ENCODE measurements at places on chromosomes 11 and 22.

DNA sequence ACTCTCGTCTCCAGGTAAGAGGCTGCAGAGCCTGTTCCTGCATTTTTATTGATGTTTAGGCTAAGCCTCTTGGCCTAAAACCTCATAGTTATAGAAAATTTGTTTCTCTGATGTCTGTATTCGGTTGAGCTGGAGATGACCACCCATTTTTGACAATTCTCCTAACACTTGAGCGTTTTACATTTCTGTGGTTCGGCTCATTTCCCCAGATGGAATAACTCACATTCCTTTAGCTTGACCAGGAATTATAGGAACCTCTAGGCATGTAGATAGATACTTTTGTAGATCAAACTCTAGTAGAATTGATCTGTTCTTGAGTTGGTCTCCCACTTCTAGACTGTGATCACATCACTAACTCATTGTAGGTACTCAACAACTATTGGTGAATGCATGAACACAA lies 172.6 kb upstream of the CADM1 start:
- DNase-seq = no peak

GRCh38 chr11:128158860-128159259 lies 428.5 kb downstream of the ETS1 start:
- DNase-seq = no peak

- no peak for DNase-seq
Observed at GRCh38 chr11:66858186-66858938, 1.5 kb downstream of the LRFN4 start.

GRCh38 chr11:67307545-67308001 lies 4.2 kb downstream of the SSH3 start:
- DNase-seq = no peak

DNA sequence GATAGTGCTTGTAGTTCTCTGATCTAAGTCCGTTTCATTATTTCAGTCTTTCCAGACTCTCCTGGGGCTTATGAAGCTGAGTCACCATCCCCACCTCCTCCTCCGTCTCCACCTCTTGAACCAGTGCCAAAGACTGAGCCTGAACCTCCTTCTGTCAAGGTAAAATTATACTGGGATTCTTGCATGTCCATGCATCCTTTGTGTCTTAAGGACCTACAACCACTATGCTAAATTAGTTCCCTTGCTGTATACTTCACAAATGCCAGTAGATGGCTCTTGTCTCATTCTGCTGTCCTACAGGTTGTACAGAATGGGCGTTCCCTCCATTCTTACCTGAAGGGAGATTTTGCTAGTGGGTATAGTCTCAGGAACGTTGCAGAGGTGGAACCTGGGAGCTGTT lies 42.2 kb downstream of the POLD3 start:
- no peak for DNase-seq

- DNase-seq = no peak
Observed at GRCh38 chr22:31818481-31819392, 64.9 kb downstream of the DEPDC5 start.

DNA sequence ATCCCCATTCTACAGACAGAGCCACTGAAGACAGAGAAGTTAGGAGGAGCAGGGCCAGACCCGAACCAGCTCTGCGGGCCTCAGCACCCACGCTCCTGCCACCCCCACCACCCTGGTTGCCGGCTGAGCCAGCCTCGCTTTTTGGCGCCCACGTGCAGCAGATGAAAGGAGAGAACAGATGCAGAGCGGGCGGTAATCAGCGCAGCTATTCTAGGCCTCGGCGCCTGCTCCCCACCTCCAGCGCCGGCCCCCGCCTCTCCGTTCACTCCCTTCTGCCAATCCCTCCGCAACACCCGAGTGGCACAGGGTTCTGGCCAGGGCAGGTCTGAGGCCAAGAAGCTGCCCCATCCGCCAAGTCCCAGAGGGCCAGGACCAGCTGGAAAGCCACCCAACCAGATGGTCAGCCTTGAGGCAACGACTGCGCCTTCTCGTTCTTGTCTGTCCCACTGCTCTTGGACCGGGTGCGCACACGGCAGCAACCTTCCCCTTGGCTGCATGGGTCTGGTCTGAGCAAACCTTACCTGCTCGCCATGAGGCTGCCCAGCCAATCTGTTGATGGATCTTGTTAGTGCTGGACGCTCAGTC lies 16.8 kb downstream of the DNAL4 start:
- no peak for DNase-seq

GRCh38 chr11:2651826-2652271 lies 47.9 kb downstream of the KCNQ1OT1 start:
- no peak for DNase-seq

GRCh38 chr22:20186183-20186870 lies 35.5 kb upstream of the CCDC188 start:
- DNase-seq = no peak

DNA sequence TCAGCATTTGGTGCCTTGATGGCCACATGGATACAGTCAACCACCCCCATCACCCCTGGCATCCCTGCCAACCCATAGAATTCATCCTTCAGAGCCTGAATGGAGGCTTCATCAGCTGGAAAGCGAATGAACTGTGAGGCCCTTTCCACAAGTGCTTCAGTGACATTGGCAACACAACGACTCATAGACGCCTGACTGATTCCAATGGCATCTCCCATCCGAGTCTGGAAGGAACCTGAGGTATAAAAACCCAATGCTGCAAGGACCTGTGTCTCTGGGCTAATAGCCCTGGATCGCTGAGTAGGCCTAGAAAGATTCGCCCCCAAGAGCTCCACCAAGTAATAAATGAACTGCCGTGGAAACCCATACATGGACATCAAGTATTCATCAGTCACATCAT lies 1.3 kb downstream of the HARBI1 start:
- DNase-seq = no peak

DNA sequence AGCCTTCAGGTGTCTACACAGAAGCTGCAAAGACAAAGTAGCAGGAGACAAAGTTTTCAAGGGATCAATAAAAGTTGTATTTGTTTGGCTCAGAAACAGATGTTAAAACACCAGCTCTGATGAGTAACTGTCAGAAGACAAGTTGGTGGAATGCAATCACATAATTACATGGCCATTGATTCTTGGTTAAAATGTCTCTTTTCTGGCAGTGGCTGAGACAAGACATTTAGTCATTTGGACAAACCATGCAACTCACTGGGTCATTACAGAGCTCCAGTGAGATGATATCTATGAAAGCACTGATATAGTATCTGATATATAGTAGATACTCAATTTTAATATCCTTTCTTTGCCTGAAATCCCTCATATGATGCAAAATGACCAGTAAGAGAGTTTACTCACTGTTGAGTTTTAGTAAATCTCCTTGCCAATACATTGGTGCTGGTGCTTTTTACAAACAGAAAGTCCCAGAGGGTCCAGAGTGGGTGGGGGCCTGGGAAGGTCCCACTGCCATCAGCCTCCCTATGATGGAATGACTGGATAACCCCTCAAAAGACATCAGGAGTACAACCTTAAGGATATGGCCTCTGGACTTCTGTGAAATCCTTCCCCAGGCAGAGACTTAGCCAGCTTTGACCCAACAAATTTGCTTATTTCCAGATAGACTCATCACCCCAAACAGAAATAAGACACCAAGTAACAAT lies 95.0 kb downstream of the SLC1A2 start:
- no peak for DNase-seq

DNA sequence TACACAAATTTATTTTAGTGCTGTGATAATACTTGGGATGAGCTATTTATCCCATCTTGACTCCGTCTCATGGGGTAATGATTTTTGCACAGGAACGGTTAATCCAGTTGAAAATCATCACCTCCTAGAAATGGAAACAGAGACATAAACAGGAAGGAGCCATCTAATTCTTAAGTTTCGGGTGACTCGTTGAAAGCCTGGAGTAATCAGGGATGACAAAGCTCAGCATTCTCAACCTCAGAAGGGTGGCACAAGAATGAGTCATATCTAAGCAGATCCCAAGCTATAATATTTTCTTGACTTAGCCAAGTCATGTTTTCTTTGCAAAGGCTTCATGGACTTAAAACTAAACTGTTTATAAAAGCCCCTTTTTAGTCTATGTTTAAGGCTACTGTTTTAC lies 280.8 kb upstream of the CCDC90B start:
- no peak for DNase-seq

DNA sequence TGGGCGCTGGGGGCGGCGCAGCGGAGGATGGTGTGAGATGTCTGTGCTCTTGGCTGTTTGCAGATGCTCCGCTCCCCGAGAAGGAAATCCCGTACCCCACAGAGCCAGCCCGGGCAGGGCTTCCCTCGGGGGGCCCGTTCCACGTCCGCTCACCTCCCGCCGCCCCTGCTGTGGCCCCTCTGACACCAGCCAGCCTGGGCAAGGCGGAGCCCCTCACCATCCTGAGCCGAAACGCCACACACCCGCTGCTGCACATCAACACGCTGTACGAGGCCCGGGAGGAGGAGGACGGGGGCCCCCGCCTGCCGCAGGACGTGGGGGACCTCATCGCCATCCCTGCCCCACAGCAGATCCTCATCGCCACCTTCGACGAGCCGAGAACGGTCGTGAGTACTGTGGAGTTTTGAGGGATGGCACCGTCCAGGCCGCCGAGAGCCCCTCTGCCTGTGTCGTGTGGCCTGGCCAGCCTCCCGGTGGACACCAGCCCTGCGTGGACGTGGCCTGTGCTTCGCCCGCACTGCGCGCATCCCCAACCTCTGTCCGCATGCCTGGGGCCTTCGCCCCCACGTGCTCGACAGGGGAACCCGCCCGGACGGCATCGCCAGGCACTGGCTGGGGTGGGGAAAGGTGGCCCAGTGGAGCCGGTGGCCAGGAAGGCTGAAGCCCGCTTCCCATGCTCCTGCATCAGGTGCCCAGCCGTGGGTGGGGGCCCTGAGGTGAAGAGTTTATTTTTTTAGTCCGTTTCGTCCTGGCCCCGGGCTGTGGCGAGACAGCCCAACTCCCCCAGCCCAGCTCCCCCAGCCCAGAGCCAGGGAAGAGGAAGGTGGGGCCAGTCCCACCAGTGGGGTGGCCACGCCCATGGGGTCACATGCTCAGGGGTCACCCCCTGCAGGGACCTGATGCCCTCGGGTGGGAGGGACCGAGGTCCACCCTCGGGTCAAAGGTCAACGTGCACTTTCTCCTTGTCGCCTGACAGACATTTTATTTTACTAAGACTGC lies 6.5 kb upstream of the TRABD start:
- DNase-seq = no peak

- DNase-seq = no peak
Observed at GRCh38 chr22:22424210-22424800, 84.2 kb downstream of the ZNF280B start.

- no peak for DNase-seq
Observed at GRCh38 chr11:88487646-88488045, 150.1 kb upstream of the CTSC start.

DNA sequence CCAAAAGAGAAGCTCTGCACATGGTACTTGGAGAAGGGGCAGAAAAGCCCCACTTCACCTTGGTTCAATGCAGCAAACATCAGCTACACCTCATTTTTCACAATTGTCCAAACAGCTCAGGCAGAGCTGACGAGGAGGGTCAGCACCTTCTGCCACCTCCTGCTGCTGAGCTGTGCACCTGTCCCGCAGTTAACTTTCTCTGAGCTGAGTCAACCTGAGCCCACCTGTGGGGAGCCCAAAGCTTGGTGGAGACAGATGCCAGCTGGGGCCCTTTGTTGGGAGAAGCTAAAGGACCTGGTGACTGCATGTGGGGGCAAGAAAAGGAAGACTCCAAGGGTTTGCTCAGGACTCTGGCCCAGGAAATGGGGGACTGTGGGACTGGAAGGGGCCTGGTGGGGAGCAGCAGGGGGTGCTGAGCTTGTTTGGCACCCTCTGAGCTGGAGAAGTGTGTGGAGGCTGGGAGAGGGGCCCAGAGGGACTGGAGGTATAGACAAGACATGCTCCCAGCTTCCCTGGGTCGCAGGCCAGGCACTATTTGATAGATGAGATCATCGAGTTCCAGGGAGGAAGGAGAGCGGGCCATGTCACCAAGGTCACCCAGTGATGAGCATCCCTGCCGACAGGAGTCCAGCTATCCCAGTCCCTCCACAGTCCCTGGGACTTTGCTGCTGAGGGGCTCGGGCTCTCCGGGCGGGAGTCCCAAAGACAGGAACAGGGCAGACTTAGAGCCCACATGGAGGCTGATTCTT lies 53.5 kb downstream of the KCNJ4 start:
- DNase-seq = no peak

- no peak for DNase-seq
Observed at GRCh38 chr22:47954107-47954506, 1191.7 kb downstream of the TBC1D22A start.

GRCh38 chr22:18994056-18994455 lies 58.0 kb upstream of the PRODH start:
- no peak for DNase-seq

DNA sequence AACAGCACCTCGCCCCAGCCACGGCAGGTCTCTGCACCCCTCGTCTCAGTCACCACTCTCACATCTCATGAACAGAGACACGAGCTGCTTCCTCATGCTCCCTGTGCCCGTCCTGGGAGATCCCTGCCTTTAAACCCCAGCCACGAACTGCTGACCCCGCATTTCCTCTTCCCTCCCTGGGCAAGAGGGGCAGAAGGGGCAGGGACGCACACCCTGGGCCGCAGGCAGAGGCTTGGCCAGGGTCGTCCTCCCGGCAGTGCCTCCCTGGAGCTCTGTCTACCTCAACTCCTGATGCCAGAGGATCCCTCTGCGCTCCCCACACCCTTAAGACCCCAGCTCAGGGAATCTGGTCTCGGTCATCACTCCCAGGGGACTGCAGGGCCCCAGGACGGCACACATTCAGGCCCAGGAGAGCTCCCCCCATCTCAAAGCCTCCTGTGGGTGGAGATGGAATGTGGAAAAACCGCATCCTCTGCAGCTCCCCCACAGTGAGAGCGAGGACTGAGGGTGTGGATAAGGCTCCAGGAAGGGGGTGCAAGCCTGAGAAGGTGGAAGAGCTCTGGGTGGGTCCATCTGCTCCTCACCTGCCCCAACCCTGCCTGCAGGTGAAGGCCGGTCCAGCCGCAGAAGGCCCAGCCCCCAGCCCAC lies 1.2 kb downstream of the BID start:
- DNase-seq = no peak

DNA sequence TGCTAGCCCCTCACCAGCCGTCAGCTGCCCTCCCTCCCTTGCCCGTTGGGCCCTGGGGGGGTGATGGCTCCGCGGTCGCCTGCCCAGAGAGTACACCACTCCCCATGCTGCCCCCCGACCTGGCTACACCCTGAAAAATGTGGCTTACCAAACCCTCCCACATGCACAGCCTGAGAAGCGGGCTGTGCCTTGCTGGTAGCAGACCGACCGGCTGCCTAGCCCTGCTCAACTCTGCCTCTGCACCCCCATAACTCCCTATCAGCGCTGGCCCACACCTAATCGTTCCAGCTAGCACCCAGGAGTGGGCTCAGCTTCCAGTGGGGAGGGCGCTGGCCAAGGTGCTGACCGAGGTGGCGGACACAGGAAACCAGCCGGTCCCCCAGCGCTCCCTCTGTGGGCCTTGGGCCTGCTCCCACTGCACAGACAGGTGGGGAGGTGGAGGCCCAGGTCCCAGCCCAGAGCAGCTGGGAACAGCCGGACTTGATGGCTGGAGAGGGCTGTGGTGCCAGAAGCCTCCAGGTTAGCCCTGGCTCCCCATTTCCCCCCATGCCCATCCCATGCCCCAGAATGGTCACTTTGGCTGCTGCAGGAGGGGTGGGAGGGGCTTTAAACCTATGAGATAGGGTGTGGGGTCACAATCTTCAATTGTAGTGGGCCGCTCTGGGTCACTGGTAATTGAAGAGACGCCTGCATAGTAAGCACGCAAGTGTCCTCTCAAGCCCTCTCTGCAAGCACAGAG lies 32.1 kb upstream of the PRODH start:
- no peak for DNase-seq

GRCh38 chr22:21990445-21991303 lies 8.1 kb upstream of the TOP3B start:
- DNase-seq = no peak

Measured in NCI-H2107 (cell line).